ENCODE measurements at places on chromosomes 12 and 14.

DNA sequence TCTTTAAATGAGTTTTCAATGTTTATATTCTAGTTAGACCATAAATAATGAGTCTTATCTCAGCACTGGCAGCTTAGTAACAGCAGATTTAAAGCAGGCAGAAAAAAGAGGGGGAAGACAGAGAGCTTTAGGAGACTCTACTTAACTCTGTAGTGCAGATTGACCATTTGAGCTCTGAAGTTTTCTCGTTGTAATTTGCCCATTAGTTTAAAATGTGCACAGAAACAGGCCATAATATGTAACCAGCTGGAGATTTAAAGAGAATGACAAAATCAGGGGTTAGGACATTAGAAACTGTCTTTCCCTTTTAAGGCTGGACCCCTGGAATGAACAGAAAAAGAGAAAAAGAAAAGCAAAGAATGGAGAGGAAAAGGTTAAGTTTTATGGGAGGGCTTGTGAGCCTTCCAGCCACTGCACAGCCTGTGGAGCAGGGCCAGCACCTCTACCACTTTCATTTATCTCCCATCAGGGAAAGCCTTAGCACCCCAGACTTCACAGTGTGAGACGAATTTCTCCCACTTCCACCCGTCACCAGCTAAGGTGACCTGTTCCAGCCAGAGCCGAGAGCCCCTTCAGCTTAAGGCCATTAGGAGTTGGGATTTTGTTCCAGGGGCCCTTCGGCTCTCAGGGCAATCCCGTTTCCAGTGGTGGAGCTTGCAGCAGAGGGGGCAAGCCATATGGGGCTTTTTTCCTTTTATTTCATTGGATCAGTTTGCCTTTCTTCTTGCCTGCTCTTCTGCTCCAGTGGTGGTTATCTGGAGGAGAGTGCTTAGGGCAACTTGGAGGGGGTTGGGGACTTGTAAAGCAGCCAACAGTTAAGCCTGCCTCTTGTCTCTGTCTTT, 8.0 kb downstream of the IL22 start:
- no peak for DNase-seq

GRCh38 chr12:124520907-124521306, 46.5 kb downstream of the NCOR2 start:
- no peak for DNase-seq

GRCh38 chr14:94598816-94599655, 13.2 kb upstream of the SERPINA3 start:
- no peak for DNase-seq

- no peak for DNase-seq
Measured at GRCh38 chr14:49880267-49881064, 12.4 kb upstream of the ARF6 start.

Measured in immature natural killer cell (primary cell).